ENCODE measurements at places on chromosomes 12 and 14.

DNA sequence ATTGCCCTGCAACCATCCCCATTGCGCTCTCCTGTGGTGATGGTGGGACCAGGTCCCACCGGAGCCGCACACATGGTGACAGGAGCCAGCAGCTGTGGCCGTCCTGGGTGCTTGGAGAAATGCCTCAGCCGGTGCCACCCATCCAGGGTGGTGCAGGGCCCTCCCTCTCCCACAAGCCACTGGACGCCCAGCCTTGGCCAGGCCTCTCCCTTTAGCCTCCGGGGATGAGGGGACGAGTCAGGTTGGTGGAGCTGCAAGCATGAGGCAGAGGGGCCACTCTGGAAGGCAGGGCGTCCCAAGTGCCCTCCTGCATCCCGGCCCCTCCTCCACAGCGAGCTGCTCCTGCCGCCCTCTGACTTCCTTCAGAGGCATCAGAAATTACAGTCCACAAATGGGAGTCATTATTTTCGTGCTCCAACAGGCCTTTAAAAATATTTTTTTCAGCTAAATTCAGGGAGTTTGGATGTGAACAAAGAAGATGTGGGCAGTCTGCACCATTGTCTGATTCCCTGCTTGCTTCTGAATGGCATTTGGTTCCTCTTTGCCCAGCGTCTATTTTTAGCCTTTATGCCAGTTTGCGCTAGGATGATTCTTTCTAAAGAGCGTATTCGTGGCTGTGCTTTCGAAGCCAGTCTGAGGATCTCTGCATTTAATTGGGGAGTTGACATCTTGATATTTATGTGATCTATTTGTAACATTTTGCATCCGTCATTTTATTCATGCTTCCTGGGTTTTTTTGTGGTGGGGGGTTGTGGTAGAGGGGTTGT lies 189.4 kb downstream of the ADGRD1 start:
- DNase-seq = no peak

GRCh38 chr14:39948235-39948634 lies 516.0 kb upstream of the FBXO33 start:
- DNase-seq = no peak

- no peak for DNase-seq
These were observed 447.6 kb upstream of the SEL1L start for GRCh38 chr14:81981307-81981675.

- no peak for DNase-seq
These were observed 15.5 kb upstream of the NTN4 start for GRCh38 chr12:95805864-95806671.

All from NCI-H2171 (cell line).